Hematopoietic multipotent progenitor cell treated with erythropoietin and hydrocortisone succinate and interleukin-3 and kit ligand, for 6 days (in vitro differentiated cells): ENCODE measurements at places on chromosomes 1 and 21.

GRCh38 chr1:200319148-200319547 is 90.7 kb downstream of the ZNF281 start:
- DNase-seq, result no peak

DNA sequence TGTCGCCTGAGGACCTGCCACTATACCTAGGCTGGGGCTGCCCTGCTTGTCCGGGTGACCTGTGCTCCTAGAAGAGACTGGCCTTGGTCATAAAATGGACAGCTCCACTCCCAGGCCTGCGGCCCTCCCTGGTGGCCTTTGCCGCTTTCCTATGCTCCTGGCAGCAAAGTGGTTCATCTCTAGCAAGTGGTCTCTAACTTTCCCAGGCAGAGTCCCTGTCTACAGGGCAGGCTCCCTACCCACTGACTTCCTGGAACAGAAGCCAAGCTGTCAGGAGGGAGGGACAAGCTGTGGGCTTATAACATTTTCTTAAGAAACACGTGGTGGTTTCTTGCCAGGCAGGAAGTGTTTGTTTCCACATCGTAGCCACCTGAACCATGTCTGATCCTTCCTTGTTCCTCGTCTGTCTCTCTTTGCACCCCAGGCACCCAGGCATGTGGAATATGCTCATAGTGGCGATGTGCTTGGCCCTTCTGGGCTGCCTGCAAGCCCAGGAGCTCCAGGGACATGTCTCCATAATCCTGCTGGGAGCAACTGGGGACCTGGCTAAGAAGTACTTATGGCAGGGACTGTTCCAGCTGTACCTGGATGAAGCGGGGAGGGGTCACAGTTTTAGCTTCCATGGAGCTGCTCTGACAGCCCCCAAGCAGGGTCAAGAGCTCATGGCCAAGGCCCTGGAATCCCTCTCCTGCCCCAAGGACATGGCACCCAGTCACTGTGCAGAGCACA is 10.1 kb downstream of the H6PD start:
- peak; percentile 41 for DNase-seq

GRCh38 chr1:36977731-36978406 is 56.4 kb downstream of the GRIK3 start:
- DNase-seq, result no peak

DNA sequence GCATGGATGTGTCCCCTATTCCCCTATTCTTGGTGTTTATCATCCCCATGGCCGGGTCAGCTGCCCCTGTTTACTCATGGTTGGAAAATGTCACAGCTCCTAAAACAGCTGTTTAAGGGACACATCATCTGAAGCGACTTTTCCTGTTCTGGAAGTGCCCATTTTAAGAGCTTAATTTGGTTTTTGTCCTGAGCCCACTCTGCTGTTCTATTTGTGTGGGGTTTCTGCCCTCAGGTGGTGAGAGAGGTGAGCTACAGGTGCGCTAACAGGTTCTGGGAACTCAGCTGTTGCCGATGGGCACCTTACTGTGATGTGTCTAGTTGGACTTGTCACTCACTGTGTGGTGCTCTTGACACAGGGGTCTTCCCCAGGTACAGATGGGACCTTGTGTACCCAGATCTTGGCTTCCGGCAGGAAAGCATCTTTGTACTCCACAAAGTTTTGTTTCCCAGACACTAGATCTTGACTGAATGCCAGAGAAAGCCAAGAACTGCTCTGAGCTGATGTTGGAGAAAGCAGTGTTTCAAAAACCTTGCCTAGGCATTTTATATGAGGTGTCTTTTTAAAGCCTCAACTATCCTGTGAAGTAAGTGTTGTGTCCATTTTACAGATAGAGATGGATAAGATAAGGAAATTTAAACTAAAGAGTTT is 59.0 kb upstream of the CD1D start:
- peak; percentile 63 for DNase-seq

DNA sequence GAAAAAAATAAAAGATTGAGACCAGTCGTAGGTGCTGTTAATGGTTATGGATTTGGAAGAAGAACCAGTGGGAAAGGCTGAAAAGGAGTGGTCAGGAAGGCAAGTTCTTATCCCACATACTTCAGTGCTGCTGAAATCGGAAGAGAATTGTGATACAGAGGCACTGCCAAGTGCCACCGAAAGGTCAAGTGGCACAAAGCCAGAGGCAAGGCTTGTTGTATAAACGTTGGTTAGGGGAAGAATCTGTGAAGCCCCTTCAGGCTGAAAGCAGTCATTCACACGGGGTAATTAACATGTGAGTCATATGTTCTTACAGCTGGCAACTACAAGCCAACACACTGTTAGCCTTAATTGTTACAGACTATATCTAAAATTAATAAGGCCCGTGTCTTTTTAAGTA is 48.8 kb downstream of the ZBTB40 start:
- DNase-seq, result no peak

DNA sequence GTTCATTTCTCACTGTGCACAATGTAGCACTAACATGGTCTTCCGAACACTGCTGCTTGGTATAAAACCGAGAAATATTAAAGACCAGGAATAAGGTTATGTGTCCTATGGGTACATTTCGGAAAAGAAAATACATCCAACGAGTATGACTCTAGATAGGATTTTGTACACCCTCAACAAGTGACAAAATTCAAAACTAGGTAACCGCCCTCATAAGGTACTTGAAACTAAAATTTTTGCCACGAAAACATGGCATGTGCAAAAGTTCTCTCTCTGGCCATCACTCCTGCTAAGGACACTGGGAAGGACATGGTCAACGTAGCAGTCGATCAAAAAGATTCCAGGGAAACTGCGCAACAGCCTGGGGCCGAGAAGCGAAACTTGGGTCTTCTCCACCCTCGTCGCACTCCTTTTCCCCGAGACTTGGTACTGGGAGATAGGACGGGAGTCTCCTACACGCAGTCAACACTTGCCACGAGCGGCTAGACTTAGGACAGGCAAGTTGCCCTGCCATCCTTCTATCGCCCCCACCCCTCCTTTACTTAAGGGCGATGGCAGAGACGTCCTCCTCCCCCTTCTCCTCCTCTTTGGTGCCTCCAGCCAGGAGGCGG is 338 bp upstream of the TOR1AIP1 start:
- DNase-seq, result peak; percentile 87

DNA sequence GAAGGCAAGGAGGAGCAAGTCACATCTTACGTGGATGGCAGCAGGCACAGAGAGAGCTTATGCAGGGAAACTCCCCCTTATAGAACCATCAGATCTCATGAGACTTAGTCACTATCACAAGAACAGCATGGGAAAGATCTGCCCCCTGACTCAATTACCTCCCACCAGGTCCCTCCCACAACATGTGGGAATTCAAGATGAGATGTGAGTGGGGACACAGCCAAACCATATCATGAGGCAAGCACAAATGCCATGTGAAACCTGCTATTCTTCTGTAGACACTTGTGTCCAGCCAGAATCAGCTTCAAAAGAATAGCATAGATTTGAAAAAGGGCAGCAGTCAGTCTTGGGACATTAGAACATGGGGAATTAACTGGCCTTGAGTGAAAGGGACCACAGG is 32.2 kb upstream of the UBE2U start:
- DNase-seq, result no peak

- no peak for DNase-seq
Measured at GRCh38 chr1:186662752-186663151, 17.5 kb downstream of the PTGS2 start.

DNA sequence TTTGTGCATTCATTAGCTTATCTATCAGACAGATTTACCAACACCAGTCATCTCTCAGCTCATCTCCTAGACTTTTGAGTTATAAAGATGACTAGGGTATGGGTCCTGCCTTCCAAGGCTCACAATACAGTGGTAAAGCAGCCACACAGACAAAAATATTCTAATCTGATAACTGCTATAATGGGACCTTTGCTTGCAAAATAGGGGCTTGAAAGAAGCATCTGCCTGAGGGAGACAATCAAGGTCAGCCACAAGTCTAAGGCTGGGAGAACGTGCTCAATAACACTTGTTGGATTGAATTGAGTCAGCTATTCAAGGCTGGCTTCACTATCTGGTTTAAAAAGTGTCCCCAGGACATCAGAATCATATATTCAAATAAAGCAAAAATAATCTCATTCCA is 1.4 kb upstream of the PAPPA2 start:
- DNase-seq, result no peak

DNA sequence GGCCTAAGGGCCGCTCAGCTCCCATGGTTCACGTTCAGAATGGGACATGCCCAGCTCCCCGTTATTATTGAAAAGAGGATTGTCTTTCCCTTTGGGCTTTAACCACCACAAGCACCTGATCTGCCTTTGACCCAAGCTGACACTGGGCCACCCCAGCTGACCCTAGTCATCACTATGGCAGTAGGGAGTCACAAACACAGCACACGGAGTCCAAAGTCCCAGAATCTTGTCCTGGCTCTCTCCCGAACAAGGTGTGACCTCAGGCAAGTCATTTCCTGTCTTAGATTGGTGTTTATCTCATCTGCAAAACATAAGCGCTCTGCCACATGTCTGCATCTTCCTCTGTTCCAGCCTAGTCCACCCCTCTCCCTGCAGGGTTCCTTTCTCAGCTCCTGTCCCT is 31.5 kb downstream of the IGFN1 start:
- DNase-seq, result no peak

- DNase-seq, result no peak
Measured at GRCh38 chr1:87555366-87555765, 226.7 kb downstream of the LMO4 start.

- DNase-seq, result no peak
Measured at GRCh38 chr1:94068999-94069918, 51.7 kb downstream of the ABCA4 start.

- no peak for DNase-seq
Measured at GRCh38 chr1:95133687-95134086, 16.5 kb downstream of the TLCD4 start.

- no peak for DNase-seq
Measured at GRCh38 chr1:245608271-245608670, 453.5 kb downstream of the KIF26B start.

DNA sequence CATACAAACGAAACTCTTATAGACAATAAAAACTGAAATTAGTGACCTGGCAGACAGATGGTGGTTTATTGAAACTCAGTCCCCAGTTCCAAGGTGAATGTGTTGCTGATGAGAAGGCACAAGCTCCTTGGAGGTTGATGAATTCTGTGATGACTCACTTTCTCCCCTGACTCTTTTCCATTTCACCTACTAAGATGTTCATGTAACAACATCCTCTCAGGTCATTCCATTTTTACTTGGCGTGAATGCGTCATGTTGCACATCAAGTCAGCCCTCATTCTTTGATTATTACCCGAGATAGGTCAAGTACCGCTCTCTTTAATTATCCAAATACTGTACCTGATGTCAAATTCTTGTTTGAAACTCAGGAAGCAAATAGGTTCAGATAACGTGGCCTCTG is 10.1 kb upstream of the IL10RB start:
- DNase-seq, result no peak

- DNase-seq, result no peak
Measured at GRCh38 chr1:111602974-111603373, 16.6 kb upstream of the RAP1A start.

DNA sequence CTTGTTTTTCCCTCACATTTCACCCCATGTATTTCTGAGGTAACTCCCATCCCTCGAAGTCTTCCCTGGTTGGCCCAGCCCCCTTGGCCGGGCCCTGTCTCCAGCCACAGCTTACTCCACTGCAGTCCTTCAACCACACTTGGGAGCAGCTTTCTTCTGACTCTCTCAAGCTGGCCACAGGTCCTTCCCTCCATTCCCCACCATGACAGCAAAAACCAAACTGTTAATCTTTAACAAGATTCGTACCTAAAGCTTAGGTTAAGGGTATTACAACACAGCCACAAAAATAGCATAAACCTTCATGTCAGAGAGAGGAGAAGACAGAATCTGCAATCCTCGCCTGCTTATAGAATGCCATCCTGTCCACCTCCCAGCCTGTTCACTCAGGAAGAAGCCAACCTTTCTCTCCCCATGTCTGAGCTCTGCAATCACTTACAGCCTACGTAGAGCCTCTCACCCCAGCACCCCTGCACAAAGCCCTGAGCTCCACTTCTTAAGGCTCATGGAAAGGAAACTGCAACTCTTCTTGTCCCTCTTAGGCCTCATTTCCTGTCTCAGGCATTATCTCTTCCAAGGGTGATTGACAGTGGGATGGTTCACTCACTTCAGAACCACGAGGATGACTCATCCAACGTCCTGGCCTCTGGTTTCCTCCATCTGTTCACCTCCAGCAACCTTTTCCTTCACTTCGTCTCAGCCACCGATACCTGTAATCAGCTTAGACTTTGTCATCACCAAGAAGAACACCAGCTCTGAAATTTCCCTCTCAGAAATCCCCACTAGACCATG is 72.8 kb downstream of the CD2 start:
- DNase-seq, result peak; percentile 82

GRCh38 chr1:53190210-53190611 is 6.4 kb upstream of the CPT2 start:
- no peak for DNase-seq

- DNase-seq, result peak; percentile 70
Measured at GRCh38 chr1:23634840-23635651, 56.6 kb upstream of the RPL11 start.

DNA sequence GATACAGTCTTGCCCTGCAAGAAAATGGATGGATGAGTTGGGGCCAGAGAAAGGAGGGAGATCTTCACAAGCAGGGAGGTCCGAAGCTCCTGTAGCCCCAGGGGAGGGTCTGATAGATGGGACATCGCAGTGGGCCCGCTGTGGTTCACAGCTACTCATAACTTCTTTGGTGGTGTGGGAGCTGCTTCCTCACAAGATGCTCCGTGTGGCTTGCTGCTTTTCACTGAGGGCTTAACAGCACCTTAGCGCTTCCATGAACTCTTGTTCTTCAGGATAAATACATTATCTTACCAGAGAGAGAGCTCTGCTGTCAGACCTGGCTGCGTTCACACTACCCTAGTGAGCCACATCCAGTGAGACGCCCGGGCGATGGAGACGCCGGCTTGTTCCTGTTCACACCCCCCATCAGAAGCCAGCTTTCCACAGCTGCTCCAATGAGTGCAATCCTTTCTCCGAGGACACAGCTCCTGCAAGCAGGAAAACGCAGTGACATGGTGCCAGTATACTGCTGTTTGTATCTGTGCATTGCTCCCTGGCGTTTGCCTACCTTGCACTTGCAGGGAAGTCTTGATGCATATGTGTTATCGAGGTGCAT is 599.8 kb downstream of the AJAP1 start:
- no peak for DNase-seq

- DNase-seq, result peak; percentile 23
Measured at GRCh38 chr1:99264201-99265021, at the start of gene PLPPR4. PLPPR4 (plus strand) TSS chr1:99264492; CDS start chr1:99264594, 102 bp downstream.

- DNase-seq, result peak; percentile 27
Measured at GRCh38 chr1:41765152-41765551, 153.6 kb downstream of the HIVEP3 start.

GRCh38 chr1:209729436-209729835 is 24.8 kb downstream of the HSD11B1 start:
- DNase-seq, result no peak

GRCh38 chr21:31262728-31263127 is 81.3 kb downstream of the TIAM1 start:
- no peak for DNase-seq

GRCh38 chr1:20095564-20096434 is 23.5 kb downstream of the PLA2G2D start:
- no peak for DNase-seq

GRCh38 chr1:24544239-24544638 is 11.6 kb upstream of the NCMAP start:
- no peak for DNase-seq

GRCh38 chr1:212699104-212699624 is 476 bp downstream of the BATF3 start:
- DNase-seq, result peak; percentile 62

- DNase-seq, result peak; percentile 87
Measured at GRCh38 chr1:171654942-171655745, 2.7 kb upstream of the MYOC start.

- no peak for DNase-seq
Measured at GRCh38 chr1:241250465-241250864, 106.5 kb downstream of the RGS7 start.
